ENCODE measurements at places on chromosomes 5 and 9. TPM values are rescaled to one million over a fixed set of nuclear protein-coding genes. Genes with fewer than 3 reads are reported as not detected.

The IFNA13 gene
- total RNA-seq: not detected

The RELL2 gene
- 0.77 TPM for total RNA-seq

The TEX48 gene
- total RNA-seq: not detected

The DDX4 gene
- total RNA-seq: not detected

The IL5 gene
- not detected for total RNA-seq
